Thoracic aorta endothelial cell (primary cell): ENCODE measurements at places on chromosomes 7 and 10. TPM values are rescaled to one million over a fixed set of nuclear protein-coding genes. Genes with fewer than 3 reads are reported as not detected.

Gene MSMB
- not detected in 2 replicates for total RNA-seq

Gene UNCX
- not detected in 2 replicates for total RNA-seq

Gene SERPINE1
- 1,853 and 2,613 TPM in 2 replicates for total RNA-seq

Gene NRCAM
- total RNA-seq: 157 and 174 TPM in 2 replicates

Gene ST8SIA6
- 0.29 and 2.3 TPM in 2 replicates for total RNA-seq

Gene TWIST1
- total RNA-seq: 2.0 TPM in 1 of 2 replicates, not detected in the other

Gene STRIP2
- total RNA-seq: 12.6 and 15.4 TPM in 2 replicates

Gene FGFBP3
- total RNA-seq: 0.27 and 0.29 TPM in 2 replicates

Gene CYP3A7
- total RNA-seq: 0.07 and 0.27 TPM in 2 replicates

Gene AQP1
- total RNA-seq: 1.7 and 4.9 TPM in 2 replicates
